ENCODE measurements at places on chromosomes 4 and X.

- DNase-seq, result no peak
Measured at GRCh38 chr4:122384245-122384644, 5.4 kb downstream of the ADAD1 start.

GRCh38 chrX:13364230-13364857, 44.5 kb upstream of the ATXN3L start:
- DNase-seq, result no peak

GRCh38 chr4:43547561-43547960, 655.0 kb downstream of the GRXCR1 start:
- no peak for DNase-seq

DNA sequence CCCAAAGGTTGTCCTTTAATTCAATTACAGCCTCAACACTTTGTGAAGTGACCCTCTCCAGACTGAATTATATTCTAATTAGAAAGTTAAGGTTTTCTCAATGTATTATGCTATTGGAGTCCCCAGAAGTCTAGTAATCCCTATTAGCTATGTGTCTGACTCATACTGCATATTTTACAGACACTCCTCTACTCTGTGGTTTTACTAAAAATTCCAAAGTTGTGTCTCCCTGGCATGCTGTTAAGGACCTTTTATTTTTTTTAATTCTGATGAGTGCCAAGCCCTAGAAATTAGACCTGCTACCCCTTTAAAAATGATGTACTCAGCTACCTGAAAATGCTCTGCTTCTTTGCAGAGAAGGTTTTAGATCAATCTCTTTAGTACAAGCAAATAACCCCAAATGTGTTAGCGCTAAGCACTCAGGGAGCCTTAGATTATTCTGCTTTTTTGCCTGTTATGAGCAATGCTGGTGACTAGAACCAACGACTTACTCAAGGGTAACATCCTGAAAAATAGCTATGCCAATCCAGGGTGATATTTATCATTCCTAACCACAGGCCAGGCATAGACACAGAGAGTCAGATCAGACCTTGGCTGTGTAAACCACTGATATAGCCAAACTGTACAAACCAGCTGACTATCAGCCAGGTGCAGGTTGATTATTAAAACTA, 26.1 kb upstream of the CXCL13 start:
- peak; percentile 67 for DNase-seq

- DNase-seq, result peak; percentile 17
Measured at GRCh38 chr4:83219344-83220331, 65.0 kb downstream of the COQ2 start.

GRCh38 chrX:102983205-102983604, 46.1 kb downstream of the RAB40AL start:
- DNase-seq, result no peak

DNA sequence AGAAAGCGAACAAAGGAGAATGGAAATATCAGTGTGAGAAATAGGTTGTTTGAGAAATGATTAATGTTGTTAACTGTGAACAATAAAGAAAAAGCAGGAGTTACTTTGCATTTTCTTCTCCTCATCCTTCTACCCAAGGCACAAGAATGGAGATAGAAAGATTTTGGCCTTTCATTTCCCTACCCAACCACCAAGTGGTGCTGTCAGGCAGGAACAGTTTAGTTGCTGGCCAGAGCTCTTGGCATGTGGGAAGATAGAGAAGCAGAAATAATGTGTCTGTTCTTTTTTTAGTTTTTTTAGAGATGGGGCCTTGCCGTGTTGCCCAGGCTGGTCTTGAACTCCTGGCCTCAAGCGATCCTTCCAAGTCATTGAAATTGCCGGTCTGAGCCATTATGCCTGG, 12.8 kb downstream of the HOPX start:
- peak; percentile 58 for DNase-seq

Measured in fibroblast of villous mesenchyme (primary cell).